ENCODE measurements at places on chromosomes 6 and 20.
A peak's percentile ranks its signal among the peaks of the same experiment; 100 is the strongest.

DNA sequence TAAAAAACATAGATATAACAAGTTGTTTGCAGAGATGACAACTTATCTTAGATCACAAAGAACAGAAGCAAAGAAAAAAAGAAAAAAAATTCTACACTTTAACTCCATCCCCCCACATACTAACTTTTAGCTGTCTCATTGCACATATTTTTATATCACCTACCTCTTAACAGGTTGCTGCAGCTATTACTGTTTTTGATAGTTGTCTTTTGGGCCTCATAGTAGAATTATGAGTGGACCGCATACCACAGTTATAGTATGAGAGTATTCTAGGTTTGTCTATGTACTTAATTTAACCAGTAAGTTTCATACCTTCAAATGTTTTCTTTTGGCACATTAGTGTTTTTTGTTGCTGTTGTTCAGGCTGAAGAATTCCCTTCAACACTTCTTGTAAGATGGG, 12.3 kb downstream of the RSPH3 start:
- DNase-seq = no peak

GRCh38 chr6:136527831-136528230, 22.4 kb downstream of the MAP7 start:
- DNase-seq = no peak

- DNase-seq = no peak
Observed at GRCh38 chr6:35044761-35045421, 96.2 kb downstream of the TCP11 start.

DNA sequence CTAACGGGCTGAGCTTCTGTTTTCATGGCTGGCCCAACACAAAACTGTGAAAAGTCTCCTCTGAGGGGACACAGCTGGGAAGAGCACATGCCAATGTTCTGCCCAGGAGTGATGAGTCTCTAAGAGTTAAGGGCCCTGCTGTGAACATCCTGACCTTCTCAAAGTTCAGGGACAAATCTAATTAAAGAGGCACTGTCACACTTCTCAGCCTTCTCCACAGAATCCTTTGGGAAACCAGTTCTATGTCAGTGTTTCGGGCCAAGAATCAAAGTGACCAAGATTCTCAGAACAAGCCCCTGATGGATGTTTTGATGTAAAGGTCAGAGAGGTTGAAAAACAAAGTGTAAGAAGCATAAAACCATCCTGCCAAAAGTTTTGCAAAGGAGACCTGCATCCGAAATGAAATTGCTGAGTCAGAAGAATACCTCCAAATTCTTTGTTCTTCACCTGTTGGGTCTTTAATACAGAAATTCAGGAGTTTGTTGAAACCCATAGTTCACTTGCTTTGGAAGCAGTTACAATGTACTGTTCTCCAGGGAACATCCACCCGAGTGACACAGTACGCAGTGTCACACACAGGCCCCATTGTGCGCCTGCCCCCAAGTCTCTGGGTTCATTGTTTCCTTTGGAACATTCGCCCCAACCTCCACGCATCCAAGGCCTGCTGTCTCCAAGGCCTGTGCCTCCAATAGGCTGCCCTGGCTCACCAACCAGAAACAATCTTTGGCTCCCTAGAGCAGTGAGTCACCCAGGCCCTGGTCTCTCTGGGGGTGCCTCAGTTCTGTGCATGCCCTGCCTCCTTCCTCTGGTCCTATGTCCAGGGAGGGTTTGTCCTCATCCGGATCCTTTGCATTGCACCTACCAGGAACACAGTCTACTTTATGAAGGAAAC, 65.5 kb upstream of the QKI start:
- DNase-seq = no peak

GRCh38 chr6:137937834-137938233, 70.8 kb downstream of the TNFAIP3 start:
- DNase-seq = no peak

- no peak for DNase-seq
Observed at GRCh38 chr6:33272275-33273128, 627 bp downstream of the RPS18 start.

- DNase-seq = no peak
Observed at GRCh38 chr6:46410334-46410953, 80.8 kb downstream of the RCAN2 start.

DNA sequence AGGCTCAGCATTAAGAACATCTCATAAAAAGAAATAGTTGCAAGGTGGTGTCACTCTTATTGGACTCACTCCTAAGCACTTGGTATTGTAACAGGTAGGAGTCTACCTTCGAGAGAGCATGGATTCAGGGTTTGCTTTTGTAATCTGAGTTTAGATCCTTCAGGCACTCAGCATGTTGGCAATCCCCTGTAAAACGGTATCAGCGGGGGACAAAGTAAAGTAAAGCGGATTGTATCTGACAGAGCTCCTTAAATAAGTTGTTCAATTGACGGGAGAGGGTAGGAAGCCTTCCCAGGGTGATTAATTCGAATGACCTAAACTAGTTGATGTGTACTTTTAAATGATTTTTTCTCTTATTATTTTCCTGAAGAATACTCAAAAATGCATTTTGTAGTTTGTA, 869.8 kb upstream of the EPHA7 start:
- DNase-seq = no peak

DNA sequence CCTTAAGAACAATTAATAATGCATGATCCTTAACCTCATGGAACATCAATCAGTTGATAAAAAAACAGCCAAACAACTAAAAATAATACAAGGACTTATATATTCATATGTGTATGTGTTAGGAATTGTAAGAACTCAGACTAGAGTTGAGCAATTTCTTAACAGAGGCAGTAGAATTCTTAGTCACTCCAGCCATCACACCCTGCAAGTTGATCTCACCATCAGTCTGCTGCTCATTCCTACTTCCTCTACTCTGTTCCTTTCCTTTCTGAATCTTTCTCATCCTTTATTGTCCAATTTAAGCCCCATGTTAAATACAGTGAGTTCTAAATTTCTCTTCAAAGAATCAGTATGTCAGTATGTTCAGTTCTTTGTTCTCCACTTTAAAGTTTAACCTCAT, 2.6 kb downstream of the ZNF165 start:
- DNase-seq = no peak

DNA sequence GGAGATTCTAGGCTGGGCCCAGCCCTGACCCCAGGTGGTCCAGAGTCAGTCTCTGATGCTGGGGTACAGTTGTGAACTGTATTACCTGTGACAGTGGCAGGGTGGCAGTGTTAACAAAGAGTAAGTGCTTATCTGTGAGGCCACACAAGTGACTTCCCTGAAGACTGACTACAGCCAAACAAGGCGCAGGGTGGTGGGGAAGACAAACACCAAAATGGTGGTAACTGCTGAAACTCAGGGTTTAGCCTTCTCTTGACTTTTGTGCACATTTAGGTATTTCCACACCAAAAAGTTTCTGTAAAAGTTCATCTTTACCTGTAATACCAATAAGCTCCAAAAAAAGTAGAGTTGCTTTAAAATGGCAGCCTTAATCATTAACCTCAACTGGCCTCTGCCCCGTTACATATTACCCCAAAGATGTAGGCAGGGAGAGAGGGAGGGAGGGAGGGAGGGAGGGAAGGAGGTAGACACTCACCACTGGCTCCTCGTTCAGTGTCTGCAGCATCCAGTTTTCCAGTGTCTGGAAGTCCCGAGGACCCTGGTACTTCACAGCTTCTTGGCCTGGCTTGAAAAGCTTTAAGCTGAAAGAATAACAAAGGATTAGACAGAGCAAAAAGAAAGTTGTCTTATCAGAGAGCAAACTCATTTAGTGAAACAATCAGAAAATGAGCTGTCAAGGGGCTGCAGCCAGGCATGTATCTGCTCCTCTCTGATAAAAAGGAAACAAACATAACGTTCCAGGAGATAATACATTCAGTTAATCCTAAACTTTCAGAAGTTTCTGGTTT, 11.3 kb downstream of the TXNDC5 start:
- no peak for DNase-seq

DNA sequence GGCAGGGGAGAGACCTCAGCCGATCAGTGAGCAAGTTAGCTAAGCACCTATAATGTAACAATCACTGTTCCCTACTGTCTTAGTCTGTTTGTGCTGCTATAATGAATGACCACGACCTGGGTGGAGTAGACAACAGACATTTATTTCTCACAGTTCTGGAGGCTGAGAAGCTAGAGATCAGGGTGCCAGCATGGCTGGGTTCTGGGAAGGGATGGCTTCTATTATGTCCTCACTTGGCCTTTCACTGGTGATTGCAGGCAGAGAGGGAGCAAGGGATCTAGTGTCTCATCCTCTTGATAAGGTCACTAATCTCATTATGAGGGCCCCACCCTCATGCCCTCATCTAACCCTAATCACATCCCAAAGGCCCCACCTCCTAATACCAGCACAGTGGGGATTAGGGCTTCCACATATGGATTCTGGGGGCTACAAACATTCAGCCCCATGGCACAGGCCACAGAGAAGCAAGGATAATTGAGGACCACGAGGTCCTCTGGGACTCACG, 162.5 kb downstream of the CD83 start:
- DNase-seq = no peak

DNA sequence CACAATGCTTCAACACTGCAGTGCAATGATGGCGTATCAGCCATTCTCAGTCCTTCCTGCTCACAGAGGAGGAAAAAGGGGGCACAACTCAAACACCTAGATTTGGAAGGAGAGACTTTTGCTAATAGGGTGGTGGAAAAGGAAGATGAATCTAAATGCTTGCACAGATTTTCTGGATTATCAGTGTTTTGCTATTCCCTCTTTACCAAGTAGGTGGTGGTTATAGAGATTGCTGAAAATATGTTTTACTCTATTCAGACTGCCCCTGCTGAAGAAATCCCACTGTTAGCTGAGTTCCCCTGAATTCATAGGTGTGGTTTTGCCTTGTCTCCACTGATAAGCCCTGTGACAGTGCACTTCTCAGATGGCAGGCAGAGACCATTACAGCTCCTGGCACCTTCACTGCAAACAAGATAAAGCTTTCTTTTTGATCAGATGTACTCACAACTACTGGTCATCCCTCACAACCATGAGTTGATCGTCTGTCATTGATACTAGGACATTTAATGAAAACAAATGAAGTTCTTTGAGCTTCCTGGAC, 311.4 kb downstream of the KIF16B start:
- no peak for DNase-seq

DNA sequence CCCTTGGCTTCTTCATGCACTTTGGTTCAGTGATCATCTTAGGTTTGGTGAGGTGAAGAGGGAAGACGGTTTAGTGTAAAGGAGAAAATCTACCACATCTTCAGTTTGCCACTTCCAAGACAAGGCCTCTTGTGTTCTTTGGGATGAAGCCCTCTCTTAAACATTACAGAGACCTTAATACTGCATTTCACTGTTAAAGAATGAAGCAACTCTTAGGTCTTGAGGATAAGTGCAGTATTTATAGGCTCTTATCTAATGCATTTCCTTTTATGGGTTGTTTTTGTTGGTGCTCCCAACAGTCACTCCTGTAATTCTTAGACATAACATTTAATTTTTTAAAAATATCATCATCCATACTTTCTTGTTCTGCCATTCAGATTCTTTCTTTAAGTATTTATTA, 139.9 kb upstream of the LAMP5 start:
- DNase-seq = no peak

DNA sequence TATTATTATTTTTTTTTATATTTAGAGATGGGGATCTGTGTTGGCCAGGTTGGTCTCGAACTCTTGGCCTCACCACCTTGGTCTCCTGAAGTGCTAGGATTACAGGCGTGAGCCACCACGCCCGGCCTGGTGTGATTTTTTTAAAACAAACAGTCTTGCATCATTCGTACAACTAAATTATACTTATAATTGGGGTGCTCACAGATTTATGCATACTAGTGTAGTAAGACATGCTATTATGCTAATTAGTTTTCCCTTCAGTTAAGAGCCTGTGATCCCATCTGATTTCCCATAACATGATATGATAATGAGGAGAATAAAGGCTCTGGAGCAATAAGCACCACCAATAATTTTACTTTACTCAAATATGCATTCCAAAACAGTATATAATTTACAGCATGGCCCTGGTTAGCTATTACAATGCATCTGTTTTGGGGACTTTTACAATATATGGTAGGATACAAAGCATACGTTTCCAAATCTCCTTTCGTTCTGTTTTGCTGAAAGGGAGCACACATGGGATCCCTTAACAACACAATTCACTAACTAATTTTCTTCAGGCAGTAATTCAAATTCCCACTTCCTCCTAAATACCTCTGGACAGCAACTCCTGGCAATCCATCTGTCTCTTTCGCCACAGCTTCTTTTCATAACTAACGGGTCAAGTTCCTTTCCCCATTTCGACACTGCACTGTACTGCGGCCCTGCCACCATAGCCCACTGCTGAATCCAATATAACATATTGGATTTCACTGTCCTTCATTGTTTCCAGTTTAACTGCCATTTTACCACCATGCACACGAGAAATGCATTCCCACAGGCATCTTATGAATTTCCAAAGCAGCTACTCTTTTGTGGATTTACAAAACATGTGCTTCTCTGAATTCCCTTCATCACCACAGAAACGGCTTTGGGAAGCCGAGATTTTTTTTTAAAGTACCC, 1.7 kb downstream of the NUDT3 start:
- DNase-seq = no peak

GRCh38 chr6:157987788-157988699, 6.4 kb downstream of the SYNJ2 start:
- no peak for DNase-seq

- DNase-seq = peak; percentile 80
Observed at GRCh38 chr20:58980711-58981627, at the start of gene NELFCD. NELFCD (plus strand) TSS chr20:58981256; CDS start chr20:58981310, 54 bp downstream.

- peak; percentile 14 for DNase-seq
Observed at GRCh38 chr6:111113336-111114086, 26.2 kb downstream of the SLC16A10 start.

DNA sequence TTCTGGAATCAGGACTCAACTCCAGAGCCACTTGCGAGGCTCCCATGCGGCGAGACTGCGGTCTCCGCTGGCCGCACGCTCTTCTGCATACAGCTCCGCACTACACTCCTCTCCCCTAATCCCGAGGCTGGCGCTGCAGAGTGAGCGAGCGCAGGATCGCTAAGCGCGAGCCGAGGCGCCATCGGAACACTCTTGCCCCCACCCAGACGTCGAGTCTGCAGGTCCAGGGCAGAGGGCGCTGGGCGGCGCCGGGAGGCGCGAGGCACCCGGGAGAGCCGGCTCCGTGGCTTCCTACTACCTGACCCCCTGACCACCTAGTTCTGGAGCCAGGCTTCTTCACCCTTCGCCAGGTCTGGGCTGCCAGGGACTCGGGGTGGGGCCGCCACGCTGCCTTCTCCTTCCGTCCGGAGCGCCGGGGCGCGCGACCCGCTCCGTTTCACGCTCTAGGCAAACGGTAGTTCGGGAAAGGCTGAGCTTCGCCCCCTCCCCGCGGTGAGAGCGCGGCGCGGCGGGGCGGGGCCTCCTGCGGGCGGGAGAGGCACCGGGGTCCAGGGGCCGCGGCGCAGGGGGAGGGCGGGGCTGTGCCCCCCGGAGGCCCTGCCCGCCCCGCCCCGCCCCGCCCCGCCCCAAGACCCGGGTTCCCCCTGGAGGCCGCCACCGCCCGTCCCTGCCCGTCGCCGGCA, 5.4 kb upstream of the TUBB2A start:
- DNase-seq = no peak

- DNase-seq = no peak
Observed at GRCh38 chr6:134549854-134550253, 231.9 kb upstream of the SGK1 start.

DNA sequence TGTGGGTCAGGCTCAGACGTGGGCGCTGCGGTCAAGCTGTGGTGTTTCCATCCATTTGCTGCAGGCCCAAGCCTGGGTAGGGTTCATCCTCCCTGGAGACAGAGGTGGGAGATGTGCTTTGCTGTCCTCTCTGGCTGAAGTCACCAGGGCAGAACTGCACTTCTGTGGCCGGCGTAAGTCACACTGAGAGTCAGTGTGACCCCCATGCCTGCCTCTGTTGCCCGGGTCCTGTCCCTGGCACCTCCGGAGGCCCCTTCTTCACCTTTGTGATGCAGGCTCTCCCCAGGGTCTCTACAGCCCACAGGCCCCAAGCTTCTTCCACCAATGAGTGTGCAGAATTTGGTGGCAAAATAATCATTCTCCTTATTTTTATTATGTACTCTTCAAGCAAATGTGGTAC, 53.8 kb upstream of the DACT2 start:
- DNase-seq = no peak

Measured in activated CD4-positive, CD25-positive, alpha-beta regulatory T cell (primary cell).